COR-L47 (cell line): ENCODE measurements at places on chromosomes 6 and 20.

DNA sequence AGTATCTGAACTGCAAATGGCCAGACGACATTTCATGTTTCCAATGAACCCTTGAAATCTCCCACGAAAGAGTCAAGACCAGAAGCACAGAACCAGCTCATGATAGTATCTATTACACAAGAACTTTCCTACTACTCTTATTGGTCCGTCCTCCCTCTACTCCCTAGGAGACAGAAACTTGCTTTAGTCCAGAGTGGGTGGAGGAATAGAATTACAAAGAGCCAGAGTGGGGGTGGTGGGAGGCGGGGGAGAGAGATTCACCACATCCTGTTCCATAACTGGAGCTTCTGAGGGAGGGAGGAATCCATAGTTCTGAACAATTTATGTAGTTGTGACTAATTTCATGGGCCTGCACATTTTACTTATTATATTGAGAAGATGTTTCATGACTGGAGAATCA lies 18.5 kb upstream of the WFDC10A start:
- DNase-seq = no peak

DNA sequence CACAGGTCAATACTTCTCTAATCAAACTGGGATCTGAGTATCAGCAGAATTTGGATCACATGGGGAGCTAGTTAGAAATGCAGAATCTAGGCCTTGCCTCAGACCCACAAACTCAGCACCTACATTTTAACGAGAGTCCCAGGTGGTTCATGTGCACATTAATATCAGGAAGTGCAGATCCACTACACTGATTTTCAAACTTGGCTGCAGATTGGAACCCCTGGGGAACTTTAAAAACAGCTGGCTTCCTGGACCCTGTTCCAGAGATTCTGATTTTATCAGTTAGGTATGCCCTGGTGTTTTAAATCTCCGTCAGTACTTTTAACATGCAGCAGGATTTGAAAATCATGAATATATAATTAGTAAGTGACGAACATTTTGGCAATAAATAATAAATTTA lies 1.9 kb upstream of the CST8 start:
- no peak for DNase-seq

GRCh38 chr6:123598011-123598410 lies 38.7 kb downstream of the TRDN start:
- DNase-seq = no peak

DNA sequence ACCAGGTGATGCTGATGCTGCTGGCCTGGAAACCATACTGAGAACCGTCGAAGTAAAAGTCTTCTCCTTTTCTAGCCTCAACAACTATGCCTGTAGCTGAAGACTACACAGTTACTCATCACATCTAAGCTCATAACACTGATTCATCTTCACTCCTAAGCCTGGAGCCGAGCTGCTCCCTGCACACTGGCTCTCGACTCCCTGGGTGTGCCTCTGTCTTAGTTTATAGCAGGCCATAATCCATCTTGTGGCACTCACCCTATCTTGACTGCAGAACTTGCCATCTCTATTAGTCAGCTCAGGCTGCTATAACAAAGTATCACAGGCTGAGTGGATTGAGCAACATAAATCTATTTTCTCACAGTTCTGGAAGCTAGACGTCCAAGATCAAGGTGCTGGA lies 191.0 kb downstream of the UNC5CL start:
- DNase-seq = no peak

GRCh38 chr6:157861184-157861583 lies 38.1 kb downstream of the SNX9 start:
- DNase-seq = no peak

- no peak for DNase-seq
These were observed 44.4 kb downstream of the MDN1 start for GRCh38 chr6:89775150-89775549.

GRCh38 chr6:149217466-149217888 lies 100.0 kb upstream of the TAB2 start:
- DNase-seq = no peak

- no peak for DNase-seq
These were observed 192.2 kb downstream of the TBC1D32 start for GRCh38 chr6:121142093-121142492.
